ENCODE measurements at places on chromosomes 16 and 17.

DNA sequence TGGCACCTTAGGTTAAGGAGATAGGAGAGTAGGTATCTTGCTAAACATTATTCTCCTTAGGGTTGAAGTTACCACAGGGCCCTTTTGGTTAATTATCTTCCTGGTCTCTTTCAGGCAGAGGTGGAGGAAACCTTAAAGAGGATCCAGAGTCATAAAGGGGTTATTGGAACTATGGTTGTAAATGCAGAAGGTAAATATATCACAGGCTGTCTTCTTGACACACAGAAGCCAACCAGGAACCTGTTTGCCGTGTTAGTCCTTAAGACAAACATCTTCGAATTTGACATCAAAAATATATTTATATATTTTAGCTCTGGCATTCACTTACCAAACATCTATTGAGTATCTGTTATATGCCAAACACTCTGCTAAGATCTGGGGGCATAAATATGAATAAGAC lies 2.4 kb downstream of the DYNLRB2 start:
- DNase-seq, result no peak

DNA sequence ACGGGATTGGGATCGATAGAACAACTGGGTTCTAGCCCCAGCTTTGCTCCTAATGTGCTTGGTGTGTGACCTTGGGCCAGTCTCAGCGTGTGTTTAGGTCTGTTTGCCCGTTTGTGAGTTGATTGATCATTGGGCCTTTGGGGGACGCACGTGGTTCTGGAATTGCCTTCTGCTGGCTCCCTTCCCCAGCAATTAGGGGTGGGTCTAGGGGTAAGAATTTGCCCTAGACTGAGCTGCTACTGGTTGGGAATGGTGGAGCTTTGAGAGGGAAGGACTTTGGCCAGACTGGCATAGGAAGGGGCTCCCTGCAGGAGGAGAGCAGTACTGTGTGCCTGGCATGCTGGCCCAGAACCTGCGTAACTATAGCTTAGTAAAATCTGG lies 1.5 kb downstream of the SPNS2 start:
- DNase-seq, result no peak

DNA sequence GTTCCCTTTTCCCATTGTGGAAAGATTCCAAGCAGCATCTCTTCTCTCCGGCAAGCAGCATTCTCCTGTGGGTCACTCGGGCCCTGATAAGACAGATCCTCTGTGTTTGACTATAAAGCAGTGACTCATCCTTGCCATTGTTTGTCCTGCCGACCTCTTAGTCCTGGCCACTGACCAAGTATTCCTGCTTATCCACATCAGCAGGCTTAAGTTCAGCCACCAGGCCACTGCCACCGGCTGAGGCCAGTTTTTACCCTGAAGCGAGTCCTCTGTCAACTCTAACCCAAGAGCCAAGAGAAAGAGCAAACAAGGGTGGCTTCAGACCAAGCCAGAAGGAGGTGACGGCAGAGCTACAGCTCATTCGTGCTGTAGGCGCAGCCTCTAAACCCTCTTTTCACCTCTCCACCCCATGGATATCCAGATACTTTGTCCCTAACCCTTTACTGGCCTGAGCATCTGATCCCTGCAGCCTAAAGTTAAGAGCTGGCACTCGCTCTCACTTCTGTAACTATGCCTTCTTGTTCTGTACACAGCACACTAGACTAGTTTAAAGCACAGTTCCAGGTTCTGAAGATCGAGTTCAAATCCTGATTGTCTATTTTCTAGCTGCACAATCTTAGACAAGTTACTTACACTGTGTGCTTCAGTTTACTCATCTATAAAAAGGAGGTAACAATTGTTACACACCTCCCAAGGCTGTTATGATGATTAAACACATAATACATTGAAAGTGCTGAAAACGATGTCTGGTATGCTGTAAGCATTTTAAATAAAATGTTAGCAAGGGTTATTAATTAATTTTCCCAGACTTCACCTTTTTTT lies 31.0 kb downstream of the SOX9 start:
- DNase-seq, result no peak

DNA sequence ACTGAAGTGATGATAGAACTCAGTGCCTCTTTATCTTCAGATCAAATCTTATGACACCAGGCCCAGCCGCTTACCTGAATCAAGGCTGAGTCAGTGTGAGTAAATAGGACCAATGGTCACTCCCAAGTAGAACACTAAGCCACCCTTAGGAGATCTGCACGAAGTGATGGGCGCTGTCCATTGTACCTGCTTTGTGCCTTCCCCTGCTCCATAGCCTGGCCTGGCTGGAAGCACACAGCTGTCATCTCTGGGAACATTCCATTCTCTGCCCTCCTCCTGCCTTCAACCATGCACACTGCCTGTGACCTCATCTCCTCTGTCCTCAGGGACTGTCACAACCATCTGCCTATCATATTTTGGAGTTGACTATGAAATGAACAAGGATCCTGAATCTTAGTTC lies 279.5 kb upstream of the ASIC2 start:
- no peak for DNase-seq

- no peak for DNase-seq
These were observed 20.2 kb downstream of the SPNS2 start for GRCh38 chr17:4518901-4519300.

- no peak for DNase-seq
These were observed 2.1 kb downstream of the RHBDL1 start for GRCh38 chr16:677316-678190.

DNA sequence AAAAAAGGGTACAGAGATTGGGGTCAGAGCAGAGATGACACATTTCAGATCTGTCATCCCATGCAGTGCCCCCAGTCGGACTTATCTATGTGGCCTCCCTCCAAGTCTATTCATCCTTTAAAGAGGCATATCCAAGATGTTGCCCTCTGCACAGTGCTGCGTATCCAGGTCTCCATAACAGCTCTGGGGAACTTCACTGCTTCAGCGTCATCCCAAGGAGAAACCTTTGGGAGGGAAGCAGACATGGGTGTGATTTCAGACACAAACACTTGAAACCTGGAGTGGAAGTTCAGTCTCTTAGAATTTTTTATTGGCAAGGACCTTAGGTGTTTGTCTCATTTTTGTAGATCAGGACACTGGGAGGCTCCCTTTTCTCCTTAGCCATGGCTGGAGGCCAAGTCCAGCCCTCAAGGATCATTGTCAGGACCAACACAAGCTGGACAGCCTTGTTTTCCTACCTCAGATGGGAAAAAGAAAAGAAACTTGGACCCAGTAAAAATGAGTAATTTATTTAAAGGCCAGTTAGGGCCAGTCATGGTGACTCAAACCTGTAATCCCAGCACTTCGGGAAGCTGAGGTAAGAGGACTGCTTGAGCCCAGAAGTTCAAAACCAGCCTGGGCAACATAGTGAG lies 23.9 kb upstream of the NLK start:
- no peak for DNase-seq

- DNase-seq, result no peak
These were observed 630.2 kb downstream of the WWOX start for GRCh38 chr16:78729687-78730086.

DNA sequence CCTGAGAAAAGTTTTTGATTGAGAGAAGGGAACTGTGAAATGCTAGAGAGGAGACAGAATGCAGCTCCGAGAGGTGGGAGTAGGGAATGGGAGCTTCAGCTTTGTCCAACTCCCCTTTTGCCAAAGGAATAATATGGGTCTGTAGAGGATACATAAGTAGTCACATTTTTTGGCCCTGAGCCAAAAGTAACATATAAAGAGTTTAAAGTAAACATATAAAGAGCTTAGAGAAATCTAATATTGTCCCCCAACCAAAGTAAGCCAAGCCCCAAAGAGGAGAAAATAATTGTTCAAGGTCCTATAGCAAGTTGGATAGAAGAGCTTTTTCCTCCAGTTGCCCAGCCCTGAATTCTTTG lies 215.1 kb downstream of the TMEM114 start:
- DNase-seq, result no peak

GRCh38 chr17:5249615-5250014 lies 15.0 kb upstream of the SCIMP start:
- peak; percentile 78 for DNase-seq

DNA sequence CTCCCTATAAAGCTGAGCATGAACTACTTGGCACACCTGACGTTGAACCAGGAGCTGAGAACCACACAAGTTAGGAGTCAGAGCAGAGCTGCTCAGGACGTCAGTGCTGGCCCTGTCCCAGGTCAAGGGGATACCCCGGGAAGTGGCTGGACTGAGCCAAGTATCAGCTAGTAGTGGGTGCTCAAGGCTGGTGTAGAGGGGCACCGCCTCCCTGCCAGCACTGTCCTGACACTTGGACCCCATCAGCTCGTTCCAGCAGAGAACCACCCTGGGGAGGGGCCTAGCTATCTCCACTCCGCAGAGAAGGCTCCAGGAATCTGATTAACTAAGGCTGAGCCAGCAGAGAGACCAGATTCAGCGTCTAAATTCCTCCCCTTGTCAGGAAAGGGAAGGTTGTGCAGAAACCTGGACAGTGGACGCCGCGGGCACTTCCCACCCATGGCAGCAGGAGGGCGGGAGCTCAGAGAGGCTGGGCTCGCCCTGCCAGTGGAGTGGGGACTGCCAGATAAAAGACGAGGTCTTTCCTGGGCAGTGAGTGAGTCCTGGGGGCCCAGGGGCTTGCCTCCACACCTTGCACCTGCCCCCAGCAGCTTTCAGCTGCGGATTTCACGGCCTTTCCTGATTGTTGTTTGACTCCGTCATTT lies 21.0 kb downstream of the C16orf90 start:
- no peak for DNase-seq

- DNase-seq, result peak; percentile 87
These were observed 997 bp upstream of the CDH11 start for GRCh38 chr16:65122724-65123395.

GRCh38 chr17:16419074-16419928 lies 3.9 kb downstream of the TRPV2 start:
- DNase-seq, result no peak

- DNase-seq, result no peak
These were observed 186.8 kb upstream of the IRX3 start for GRCh38 chr16:54473226-54473993.

Data from ascending aorta (tissue), 2 donors.